ENCODE measurements at places on chromosomes 3 and 15.

- peak; percentile 12 for DNase-seq
Measured at GRCh38 chr15:72195101-72195511, 2.5 kb downstream of the GRAMD2A start.

DNA sequence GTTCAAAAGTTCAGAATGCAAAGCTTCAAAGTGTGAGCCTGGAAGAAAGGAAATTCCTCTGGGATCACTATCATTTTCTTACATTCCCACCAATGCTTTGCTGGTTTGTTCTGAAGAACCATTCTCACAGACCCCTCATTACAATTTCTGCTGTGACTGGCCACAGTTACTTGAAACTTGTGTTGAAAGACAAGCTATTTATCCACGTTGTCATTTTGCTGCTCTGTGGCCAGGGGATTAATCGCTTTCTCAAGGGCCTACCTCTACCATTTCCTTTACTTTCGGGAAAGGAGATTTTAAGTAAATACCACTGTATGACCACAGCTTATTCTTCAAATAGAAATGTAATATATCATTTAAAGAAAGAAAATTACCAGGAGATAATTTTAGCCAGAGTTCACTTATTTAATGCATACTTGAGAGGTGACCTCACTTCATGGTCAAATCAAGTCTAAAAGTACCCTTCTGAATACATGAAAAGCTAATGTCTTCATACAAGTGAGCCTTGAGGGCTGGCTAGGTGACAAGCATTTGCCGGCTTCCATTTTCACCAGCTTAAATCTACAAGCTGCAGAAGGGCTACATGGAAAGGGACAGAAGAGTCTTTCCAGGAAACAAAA lies 69.8 kb upstream of the ROBO2 start:
- peak; percentile 51 for DNase-seq

DNA sequence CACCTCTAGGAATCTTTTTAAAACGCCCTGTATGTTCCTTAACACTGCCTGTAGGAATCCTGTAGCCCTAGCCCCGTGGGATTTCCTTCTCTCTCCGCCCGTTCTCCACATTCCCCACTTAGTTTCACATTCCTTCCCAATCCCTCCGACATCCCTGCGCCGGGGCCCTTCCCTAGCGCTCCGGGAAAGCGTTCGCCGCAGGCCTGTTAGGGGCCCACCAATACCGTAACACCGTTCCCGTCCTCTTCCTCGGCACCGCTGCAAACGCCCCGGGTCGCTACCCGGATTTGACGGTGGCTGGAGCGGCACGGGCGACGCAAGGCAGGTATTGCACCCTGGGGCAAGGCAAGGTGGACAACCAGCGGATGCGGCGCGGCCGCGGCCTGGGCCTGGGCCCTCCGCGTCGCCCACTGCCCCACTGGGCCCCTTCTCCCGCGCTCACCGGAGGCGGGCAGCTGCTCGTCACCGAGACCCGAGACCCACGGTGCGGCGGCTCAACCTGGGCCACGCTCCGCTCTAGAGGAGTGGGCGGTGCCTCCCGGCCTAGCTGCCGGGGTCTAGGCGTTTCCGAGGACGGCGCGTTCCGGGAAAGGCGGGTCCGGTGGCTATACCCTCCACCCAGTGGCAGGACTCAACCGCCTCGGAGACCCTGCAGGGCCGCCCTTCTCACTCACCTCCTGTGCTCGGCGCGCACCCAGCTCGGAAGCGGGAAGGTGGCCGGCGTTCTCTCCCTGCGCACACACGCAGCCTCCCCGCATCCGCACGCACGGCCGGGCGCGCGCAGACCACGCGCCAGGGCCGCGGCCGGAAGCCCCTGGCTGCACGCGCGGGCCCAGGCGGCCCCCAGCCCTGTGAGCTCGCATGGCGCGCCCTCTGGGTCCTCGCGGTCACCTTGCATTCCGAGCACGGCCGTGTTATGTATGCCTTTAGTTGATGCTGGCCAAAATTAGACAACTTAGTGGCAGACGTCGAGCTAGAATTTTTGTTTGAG lies at the start of gene B3GALNT1:
Gene B3GALNT1 (minus strand): TSS at position 789 of the 991 bp plus-strand sequence. CDS start 18,595 bp downstream, outside the sequence.
- peak; percentile 83 for DNase-seq

DNA sequence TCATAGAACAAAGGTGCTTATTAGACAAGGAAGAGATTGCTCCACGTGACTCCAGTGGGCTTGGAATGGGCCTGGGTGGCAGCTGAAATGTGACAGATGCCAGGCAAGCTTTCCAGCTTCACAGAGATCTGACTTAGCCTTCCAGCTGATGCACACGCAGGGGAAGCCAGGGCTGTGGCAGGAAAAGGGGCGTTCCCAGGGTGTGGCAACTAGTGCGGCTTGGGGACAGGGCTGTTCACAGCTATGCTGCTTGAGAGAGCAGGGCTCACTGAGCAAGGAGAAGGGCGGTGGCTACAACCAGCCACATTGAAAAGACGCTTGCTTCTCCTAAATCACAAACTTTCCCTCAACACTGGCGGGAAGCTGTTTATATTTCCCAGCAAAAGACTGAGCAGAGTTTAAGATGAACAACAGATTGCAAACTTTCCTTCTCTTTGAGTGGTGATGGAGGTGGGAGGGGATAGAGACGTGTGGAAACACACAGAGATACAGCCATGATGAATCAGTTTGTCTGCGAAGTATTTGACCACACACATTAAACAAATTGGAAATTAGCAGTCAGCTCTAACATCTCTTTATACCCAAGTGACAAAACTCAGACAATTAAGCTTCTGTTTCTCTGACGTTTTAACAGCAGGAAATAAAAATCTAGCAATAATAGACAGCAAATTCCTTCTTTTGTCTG lies 127.5 kb downstream of the BDH1 start:
- peak; percentile 85 for DNase-seq

DNA sequence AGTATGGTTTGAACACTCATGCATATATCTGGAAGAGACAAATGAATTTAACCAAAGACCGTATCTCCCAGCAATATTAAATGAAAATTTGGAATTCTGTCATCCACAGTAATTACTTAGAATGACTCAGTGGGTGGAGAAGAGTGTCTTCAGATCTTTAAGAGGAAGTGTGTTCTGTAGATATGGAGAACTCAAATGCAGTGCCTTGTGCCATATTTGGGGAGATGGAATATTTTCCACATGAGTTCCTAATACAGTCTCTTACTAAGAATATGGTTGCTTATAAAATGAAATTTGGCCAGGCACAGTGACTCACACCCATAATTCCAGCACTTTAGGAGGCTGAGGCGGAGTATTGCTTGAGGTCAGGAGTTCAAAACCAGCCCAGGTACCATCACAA lies 40.5 kb downstream of the ANO10 start:
- peak; percentile 73 for DNase-seq

- DNase-seq = no peak
Measured at GRCh38 chr15:68650901-68651709, 72.3 kb downstream of the CORO2B start.

DNA sequence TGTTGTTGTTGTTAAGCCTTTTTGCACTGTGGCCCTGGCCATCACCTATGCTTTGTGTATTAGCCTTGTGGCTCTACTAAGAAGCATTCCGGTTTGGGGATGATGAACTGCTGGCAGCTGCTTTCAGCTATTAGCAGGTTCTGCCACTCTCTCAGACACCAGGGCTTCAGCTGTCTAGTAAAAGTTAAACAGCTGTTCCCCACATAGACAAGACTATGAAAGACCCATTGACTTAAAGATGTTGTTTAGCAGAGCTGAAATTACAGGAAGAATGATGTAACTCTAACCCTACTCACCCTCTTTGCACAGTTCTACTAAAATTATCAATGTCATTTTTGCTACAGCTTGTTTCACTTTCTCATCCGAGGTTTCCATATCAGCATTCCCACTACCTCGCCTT lies 131.2 kb upstream of the CGNL1 start:
- DNase-seq = no peak

DNA sequence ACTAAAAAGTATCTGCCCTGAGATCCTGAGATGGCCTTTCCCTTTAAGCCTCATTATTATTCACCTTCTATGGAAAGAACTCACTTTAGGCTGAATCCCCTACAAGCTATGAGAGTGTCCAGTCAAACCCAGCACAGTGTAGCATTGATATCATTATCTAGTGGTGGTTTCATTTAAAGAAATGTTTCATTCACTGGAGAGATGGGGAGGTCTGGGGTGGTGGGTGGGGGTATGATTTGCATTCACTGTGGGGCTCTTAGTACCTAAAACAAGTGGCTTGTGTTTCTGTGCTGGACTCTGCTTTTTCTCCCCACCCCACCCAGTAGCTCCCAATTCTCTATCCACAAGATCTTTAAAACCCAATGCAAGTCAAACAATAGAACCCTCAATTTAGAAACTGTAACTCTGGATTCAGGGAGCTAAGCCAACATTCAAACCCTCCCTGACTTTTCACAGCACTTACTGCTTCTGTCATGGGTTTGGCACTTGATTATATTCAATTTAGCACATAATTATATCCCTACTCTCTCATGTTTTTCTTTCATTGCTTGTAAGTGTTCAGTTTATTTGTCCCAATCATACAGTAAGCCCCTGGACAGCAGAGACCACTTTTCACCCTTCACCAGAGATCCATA lies 310.5 kb upstream of the THBS1 start:
- DNase-seq = no peak

GRCh38 chr3:49013738-49014660 lies 4.4 kb downstream of the DALRD3 start:
- peak; percentile 26 for DNase-seq

DNA sequence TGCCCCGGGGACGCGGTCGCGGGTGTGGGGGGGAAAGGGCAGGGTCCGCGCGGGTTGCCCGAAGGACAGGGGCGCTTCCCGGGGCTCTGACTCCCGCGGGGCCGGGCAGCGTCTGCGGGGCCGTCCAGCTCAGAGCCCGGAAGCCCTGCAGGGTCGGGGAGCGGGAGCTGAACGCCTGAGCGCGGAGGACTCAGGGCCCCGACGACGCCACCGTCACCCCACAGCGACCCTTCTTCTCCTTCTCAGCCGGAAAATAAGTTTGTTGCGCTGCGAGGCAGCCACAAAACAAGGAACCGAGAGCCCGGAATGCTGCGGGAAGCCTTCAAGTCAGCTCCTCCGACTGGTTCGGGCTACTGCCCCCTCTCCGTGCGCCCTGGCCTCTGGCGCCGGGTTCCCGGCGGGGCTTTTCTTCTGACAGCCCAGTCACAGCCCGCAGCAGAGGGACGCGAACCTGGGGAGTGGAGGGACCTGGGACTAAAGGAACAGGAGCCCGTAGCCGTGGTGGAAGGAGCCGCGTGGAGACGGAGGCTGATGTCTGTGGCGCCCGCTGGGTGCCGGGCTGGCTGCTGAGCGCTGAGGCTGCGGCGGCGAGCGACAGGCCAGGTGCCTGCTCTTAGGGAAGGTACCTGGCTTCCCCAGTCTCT lies 484 bp downstream of the CNTN4 start:
- DNase-seq = no peak

DNA sequence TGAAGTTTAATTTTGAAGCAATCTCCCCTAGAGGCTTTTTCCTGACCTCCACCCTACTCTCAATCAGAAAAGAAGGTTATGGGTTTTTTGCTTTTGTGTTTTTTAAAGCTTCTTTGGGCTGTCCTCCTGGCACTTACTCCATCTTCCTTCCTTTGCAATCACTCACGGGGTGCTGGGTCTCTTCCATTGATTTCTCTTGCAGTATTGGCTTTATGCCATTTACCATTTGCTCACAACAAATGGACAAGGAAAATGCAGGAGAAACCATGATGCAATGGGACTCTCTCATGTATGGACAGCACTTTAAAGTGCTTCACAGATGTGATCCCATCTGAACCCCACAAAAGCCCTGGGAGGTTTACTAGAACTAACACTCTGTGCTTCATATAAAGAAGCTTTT lies 57.5 kb downstream of the SST start:
- no peak for DNase-seq

- DNase-seq = no peak
Measured at GRCh38 chr3:159025733-159026132, 223.9 kb downstream of the MFSD1 start.

DNA sequence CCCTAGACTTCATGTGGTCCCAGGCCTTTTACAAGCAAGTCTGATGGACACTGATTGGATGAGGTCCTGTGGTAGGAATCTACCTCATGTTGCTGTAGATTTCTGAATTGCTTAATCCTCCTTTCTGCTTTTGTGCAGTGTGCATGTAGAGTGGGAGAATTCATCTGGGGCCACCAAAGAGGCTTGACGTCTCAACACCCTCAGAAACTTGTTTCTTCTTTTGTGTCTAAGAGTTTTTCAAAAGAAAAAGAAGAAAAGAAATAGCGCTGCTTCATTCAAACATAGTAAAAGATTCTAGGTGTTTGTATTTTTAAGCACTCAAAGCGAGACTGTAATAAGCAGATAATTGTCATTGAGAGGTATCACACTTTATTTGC lies 46.2 kb downstream of the NR1D2 start:
- no peak for DNase-seq

GRCh38 chr3:194961149-194961548 lies 275.5 kb downstream of the FAM43A start:
- DNase-seq = no peak

- peak; percentile 97 for DNase-seq
Measured at GRCh38 chr15:70775160-70775559, 11.8 kb upstream of the UACA start.

DNA sequence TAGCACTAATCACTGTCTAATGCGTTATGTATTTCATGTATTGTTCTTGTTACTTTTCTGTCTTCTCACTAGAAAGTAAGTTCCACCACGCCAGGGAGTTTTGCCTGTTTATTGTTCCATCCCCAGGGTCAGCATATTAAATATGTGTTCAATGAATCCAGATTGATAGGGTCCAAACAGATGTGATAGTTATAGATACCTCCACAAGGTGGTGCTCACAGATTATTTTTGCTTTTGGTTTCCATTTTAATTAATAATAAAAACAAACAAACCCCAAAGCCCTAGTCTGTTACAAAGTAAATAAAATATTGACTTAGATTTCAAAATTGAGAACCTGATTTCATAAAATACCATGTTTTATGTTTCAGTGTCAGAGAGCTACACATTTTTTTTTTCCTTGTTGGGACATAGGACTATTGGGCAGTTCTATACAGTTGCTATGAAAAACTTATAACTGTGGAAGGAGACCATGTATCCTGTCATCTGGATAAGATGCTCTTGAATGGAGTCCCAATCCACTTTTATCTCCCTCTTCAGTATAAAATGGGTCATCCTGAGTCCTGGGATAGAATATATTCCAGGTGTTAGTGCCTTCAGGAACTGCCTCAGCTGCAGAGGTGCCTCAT lies 12.4 kb downstream of the OTOL1 start:
- DNase-seq = no peak

GRCh38 chr15:100695048-100695447 lies 92.7 kb downstream of the ASB7 start:
- DNase-seq = no peak

GRCh38 chr3:32186097-32186496 lies 52.4 kb upstream of the CMTM8 start:
- no peak for DNase-seq

- no peak for DNase-seq
Measured at GRCh38 chr3:152713989-152714388, 120.9 kb upstream of the P2RY1 start.

DNA sequence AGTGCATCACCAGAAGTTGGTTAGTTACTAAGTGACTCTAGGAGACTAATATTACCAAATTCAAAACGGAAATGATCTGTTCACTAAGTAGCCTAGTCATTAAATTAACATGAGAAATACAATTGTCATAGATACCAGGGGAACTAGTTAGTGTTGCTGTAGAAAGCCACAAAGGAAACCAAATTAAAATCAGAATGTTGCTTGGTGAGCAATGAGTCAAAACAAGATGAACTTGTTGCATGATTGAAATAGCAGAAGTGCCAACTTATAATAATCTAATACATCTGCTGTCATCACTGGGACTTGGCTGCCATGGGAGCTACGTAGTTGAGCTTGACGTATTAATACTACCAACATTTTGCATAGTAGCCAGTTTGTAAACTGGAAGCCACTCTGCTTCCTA lies 458.1 kb downstream of the DIPK2A start:
- peak; percentile 48 for DNase-seq

GRCh38 chr15:99181545-99181971 lies 67.8 kb downstream of the TTC23 start:
- DNase-seq = peak; percentile 63

GRCh38 chr3:167361948-167362347 lies 18.1 kb downstream of the ZBBX start:
- no peak for DNase-seq

Measured in fibroblast of skin of back (primary cell).